AG04450 (cell line): ENCODE measurements at places on chromosomes 2 and 18. TPM values are rescaled to one million over a fixed set of nuclear protein-coding genes. Genes with fewer than 3 reads are reported as not detected.

NEB gene
- polyA plus RNA-seq = 0.06 and 0.14 TPM in 2 replicates

EHBP1 gene
- polyA plus RNA-seq = 48.2 and 68.6 TPM in 2 replicates

NCKAP1 gene
- polyA plus RNA-seq = 133 and 182 TPM in 2 replicates

- DNase-seq = no peak
Measured at GRCh38 chr2:233349005-233349998, 5.0 kb upstream of the DGKD start.

DNA sequence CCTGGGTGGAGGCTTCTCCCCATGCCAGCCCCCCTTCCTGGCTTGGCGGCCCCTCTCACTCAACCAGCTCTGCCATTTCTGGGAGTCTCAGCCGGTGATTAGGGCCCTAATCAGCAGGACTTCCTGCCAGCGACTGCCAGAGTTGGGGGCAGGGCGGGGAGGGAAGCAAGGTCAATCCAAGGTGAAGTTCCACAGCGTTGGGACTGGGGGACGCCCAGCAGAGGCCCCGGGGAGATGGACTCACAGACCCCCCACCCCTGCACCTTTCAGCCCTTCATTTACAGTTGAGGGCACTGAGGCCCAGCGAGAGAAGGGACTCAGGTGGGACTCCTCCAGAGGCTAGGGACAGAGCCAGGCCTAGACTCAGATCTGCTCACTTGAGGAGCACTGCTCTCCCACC is 65.3 kb downstream of the TNS1 start:
- DNase-seq = no peak

DNA sequence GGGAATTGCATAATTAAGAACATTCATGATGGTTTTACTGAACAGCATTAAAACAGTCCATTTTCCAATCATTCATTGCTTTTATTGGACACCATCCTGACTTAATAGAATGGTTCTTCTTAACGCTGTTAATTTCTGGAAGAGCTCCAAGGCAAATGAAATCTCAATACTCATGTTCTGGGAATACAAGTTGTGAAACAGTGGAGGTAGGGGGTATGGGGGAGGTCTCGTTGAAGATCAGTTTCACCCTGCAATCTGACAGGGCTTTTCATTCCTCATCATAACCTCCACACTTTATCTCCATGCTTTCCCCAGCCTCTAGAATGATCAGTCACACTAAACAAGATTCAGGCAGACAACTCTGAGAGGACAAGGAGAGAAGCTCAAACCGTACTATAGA is 113.6 kb downstream of the ETAA1 start:
- DNase-seq = no peak

DNA sequence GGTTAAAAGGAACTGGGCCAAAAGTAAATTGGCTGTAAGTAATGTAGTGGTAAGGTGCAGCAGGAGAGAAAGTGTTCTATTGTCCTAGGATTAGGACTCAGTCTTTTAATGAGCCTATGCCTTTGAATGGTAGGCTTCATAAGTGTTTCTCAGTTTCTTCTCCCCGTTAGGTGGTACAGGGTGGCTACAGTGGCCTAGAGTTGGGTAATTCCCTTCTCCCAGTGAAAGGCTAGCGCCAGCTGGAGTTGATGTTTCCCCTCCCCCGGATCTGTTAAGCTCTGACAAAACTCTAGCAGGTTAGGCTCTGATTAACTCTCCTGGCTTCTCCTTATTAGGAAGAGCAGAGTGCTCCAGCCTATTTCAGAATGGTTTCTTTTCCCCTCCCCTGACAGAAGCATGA is 127.7 kb downstream of the DNAH6 start:
- DNase-seq = no peak

GRCh38 chr2:30351949-30352348 is 95.1 kb upstream of the LCLAT1 start:
- no peak for DNase-seq

GRCh38 chr2:128169497-128169896 is 78.5 kb downstream of the UGGT1 start:
- DNase-seq = peak; percentile 62

- DNase-seq = peak; percentile 27
Measured at GRCh38 chr2:133579274-133579673, 11.0 kb upstream of the NCKAP5 start.

DNA sequence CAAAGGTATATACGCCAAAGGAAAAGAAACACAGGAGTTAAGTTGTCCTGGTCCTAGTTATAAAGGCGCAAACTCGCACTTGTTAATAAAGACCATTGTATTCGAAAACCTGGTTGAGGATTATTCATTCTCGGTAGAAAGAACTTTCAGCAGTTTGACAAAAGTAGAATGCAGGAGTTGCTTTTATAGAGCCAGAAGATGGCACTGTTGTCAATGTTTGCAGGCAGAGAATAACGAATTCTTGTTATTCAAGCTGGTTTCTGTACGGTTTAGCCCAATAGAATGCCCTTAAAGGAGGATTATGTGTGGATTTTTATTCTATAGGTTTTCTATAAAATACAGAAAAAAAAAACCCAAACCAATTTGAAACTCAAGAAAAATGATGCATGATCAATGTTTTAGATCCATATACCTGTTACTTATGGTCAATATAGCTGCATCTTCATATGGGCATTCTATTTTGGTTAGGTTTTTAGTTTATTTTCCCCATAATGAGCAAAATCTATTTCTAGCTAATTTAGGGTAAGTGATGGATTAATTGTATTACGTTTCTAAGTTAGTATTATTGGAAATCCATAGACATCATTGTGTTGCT is 510.3 kb downstream of the PLCL1 start:
- peak; percentile 18 for DNase-seq

DNA sequence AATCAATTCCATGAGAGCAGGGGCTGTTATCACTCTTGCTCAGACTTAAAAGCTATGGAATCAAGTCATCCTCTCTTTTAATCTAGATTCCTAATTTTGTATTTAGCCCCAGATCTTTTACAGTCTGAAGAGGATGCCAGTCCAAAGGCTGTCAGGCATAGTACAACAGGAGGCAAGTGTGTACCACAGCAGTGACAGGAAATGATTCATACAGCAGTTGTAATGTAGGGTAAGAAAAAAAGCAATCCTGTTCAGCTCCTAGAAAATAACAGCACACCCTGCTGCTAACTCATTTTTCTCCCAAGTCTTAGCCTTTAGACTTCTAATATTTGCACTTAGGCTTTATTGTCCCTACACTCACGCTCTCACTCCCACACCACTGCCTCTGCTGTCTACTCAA is 127.8 kb upstream of the SYT4 start:
- no peak for DNase-seq

DNA sequence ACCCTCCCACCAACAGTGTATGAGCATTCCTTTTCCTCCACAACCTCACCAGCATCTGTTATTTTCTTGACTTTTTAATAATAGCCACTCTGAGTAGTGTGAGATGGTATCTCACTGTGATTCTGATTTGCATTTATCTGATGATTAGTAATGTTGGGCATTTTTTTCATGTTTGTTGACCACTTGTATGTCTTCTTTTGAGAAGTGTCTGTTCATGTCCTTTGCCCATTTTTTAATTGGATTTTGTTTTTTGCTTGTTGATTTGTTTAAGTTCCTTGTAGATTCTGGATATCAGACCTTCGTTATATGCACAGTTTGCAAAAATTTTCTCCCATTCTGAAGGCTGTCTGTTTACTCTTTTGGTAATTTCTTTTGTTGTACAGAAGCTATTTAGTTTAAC is 59.1 kb downstream of the SP100 start:
- DNase-seq = no peak

DNA sequence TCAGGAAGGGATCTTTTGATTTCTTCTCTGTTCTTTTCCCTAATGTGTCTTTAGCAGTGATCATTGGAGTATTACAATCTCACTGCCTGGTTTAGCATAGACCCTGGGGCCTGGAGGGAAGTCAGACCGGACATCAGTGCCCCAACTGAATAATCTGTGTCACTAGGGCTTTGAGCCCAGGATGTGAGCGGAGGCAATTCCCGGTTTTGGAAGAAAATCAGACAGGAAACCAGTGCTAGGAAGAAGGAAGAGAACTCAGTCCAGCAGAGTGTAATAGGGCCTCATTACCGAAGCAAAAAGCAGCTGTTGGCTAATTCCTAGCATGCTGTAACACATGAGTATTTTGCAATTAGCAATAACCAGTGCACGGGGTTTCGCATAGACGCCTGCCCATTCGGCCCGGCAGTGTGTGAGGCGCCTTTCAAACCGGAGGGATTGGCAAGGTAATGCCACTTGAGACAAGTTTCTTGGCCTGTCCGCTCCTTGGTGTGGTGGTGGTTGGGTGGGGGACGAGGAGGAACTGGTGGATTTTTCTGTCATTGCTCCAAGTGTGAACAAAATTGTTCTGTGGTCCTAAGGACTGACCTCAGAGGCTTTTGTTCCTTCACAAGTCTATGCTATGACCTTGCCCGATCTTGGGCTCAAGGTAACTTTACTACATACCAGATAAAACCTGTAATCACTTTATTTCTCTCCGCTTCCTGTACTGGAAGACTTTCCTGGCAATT is 2.8 kb downstream of the FOSL2 start:
- no peak for DNase-seq

DNA sequence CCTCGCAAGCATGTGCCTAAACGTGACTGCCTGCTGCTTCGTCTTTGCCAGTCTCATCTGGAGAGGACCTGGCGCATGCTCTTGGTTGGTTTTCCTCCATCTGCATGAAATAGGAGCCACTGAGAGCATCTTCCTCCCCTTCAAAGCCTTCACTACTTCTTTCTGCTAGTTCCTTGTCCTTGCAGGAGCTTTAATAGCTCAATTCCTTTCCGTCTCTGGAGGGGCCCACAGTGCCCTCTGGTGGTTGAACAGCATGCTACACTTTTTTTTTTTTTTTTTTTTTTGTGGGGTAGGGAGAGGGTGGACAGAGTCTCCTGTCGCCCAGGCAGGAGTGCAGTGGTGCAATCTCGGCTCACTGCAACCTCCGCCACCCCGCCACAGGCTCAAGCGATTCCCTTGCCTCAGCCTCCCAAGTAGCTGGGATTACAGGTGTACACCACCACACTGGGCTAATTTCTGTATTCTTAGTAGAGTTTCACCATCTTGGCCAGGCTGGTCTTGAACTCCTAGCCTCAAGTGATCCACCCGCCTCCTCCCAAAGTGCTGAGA is 59.6 kb downstream of the SP110 start:
- peak; percentile 7 for DNase-seq
